ENCODE measurements at places on chromosomes 12 and 14.
A peak's percentile ranks its signal among the peaks of the same experiment; 100 is the strongest.

DNA sequence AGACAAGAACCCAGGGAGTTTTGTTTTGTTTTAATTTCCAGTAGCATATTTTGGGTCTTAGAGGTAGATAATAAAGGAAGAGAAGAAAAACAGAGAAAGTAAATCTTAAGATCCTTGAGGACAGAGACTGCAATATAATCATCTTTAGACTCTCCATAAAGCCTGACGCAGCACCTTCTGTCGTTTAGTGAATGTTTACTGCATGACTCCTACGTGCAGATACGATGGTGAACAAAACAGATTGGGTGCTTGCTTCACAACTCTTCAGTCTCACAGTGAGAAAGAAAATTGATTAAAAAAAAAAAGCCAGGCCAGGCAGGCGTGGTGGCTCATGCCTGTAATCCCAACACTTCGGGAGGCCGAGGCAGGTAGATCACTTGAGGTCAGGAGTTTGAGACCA is 86.9 kb downstream of the STON2 start:
- DNase-seq = no peak

GRCh38 chr14:65213316-65213715 is 111.0 kb upstream of the MAX start:
- DNase-seq = no peak

DNA sequence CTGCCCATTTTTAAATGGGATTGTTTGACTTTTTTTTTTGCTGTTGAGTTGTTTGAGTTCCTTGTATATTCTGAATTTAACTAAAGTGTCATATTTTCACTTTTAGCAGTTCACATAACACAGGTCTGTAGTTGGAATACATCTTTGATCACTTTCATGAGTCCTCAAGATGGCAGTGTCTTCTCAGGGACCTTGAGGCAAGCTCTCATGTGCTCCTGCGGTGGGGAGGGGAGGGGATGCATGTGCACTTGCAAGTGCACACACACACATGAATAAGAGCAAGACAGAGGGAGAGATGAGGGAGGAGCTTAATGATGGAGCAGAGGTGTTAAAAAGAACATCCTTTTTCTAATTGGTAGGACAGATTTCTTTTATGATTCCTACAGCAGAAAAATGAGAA is 291.4 kb upstream of the OR4E1 start:
- DNase-seq = no peak

DNA sequence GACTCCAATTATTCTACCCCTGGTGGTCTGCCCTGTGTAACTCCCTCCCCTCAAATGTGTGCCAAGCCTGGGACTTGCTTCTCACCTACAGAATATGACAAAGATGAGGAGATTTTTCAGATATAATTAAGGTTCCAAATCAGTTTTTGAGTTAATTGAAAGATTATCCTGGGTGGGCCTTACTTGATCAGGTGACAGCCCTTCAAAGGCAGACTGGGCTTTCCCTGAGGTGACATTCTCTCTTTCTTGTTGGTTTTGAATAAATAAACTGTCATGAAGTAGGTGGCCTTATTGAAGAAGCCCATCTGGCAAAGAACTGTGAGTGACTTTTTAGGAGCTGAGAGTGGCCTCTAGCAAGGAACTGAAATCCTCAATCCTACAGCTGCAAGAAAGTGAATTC is 106.0 kb downstream of the BRMS1L start:
- DNase-seq = no peak

DNA sequence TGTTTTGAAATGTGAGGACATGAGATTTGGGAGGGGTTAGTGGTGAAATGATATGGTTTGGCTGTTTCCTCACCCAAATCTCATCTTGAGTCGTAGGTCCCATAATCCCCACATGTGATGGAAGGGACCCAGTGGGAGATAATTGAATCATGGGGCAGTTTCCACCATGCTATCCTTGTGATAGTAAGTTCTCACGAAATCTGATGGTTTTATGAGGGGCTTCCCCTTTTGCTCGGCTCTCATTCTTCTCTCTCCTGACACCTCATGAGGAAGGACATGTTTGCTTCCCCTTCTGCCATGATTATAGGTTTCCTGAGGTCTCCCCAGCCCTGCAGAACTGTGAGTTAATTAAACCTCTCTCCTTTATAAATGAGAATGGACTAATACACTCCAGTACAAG is 18.0 kb downstream of the GALNT6 start:
- DNase-seq = no peak

- DNase-seq = no peak
Observed at GRCh38 chr12:108299516-108299915, 39.6 kb downstream of the CMKLR1 start.

DNA sequence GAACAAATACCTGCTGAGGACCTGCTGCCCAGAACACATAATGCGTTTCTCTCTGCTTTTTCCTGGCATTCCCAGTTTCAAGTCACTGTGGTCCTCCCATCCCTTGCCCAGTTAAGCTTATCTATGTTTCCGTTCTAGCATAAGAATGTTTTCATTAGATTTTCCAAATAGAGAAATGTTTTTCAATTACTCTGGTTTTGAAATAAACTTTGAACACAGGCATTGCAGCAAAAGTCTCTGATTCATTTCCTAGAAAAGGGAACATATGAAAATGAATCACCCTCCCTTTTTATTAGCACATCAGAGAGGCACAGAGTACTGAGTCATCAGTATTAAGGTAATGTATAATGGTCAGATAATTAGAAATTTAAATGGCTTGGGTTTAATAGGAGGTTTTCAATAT is 201.1 kb upstream of the TMEM260 start:
- peak; percentile 9 for DNase-seq

DNA sequence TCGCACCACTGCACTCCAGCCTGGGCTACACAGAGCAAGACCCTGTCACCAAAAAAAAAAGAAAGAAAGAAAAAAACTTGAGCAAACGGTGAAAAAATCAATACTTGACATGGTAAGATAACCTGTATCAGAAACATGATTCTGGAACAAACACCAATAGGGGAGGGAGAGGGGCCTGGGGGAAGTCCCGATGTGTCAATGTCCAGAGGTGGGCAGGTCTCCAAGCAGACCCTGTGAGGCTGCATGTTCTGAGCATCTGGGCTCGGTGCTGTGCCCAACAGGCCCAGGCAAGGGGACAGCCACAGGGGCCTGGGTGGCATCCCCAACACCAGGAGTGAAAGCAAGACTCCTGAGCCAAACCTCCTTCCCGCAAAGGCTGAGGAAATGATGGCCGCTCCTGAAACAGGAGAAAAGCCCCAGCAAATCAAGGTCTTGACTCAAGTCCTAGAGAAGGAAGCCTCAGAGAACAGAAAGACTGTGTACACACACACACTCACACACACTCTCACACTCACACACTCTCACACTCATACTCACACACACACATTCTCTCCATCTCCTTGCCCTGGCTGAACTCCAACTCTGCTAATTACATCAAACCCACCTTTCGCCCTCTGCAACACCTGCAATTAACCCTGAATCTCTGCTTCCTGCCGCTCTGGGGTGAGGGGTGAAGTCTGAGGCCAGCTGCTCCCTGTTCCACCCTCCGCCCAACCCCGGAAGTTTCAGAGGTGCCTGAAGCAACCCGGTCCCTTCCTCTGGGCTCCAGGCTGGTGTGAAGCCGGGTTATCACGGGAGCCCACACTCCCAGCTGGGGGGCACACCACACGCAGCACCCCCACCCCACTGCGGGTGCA is 20.4 kb downstream of the CCDC88C start:
- DNase-seq = no peak

DNA sequence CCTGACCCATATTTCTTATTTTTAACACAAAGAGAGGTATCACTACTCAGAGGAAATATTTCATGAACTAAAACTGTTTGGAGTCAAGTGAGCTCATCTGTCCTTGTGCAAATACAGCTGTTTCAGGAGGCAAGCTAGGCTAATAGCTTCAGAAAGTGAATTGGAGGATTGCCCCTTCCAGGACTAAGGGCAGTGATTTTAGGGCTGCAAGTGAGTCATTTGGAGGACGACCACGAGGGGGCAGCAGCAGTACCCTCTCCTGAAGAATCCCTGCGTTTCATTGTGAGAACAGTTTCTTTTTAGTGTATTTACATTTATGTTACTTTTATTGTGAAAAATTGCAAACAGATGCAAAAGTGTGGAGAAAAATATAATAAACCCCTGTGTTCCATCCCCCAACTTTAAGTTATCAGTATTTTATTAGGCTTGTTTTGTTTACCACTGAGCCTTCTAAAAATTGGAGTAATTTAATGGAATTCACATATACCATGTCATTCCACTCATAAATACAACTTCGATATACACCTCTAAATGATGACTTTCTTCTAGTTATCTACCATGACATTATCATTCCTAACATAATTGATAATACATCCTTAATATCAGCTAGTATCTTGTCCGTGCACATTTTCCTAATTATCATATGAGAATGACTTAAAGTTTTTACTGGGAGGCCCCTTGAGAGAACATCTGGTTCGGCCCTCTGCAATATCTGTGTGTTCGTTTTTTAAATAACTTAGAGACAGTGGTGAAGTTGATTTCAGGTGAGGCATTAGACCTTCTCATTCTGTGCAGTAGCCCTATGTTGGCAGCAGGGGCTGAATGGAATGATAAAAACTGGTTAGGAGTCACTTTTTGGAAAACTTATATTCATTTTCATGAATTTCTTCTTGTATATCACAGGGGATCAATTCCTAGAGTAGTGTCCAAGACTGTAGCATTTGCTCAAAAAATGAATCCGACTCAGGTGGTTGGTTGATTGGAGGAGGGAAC is 13.7 kb downstream of the FOXJ2 start:
- peak; percentile 28 for DNase-seq

- no peak for DNase-seq
Observed at GRCh38 chr14:85762526-85762925, 232.6 kb downstream of the FLRT2 start.

- peak; percentile 66 for DNase-seq
Observed at GRCh38 chr14:77094672-77095284, 3.3 kb upstream of the CIPC start.

All from amniotic stem cell (primary cell).